ENCODE measurements at places on chromosomes 5 and 9.

GRCh38 chr9:24901319-24901718 lies 355.6 kb upstream of the IZUMO3 start:
- no peak for DNase-seq

GRCh38 chr5:31918739-31919138 lies 255.4 kb downstream of the GOLPH3 start:
- peak; percentile 61 for DNase-seq

DNA sequence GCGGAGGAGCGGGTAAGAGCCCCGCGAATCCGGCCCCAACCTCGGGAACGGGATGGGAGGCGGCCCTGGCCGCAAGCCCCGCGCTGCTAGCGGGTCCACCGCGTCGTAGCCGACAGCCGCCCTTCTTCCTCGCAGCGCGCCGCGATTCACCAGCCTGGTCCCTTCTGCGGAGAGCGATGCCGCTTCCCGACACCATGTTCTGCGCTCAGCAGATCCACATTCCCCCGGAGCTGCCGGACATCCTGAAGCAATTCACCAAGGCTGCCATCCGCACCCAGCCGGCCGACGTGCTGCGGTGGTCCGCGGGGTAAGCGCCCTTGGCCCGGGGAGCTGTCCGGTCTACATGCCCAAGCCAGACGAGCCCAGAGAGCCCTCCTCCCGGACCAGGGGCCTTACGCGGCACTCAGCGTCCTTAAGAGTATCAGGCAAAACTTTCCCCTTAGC lies 335 bp downstream of the ROPN1L start:
- no peak for DNase-seq

GRCh38 chr5:82817897-82818676 lies 259.1 kb downstream of the TMEM167A start:
- no peak for DNase-seq

DNA sequence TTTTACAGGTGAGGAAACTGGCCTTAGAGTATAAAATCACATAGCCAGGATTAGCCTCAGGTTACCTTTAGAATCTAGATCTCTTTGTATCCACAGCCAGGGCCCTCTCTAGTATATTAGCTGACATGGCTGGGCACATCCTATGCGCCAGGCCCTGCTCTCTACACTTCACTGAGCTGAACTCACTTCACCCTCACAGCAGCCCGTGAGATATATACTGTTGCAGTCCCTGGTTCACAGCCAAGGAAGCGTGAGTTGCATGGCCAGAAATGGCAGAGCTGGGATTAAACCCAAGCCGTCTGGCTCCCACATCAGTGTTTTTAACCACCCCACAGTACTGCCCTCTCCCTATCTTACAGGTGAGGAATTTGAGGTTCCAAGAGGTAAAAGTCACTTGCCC lies 58.4 kb downstream of the DAB2IP start:
- peak; percentile 5 for DNase-seq

DNA sequence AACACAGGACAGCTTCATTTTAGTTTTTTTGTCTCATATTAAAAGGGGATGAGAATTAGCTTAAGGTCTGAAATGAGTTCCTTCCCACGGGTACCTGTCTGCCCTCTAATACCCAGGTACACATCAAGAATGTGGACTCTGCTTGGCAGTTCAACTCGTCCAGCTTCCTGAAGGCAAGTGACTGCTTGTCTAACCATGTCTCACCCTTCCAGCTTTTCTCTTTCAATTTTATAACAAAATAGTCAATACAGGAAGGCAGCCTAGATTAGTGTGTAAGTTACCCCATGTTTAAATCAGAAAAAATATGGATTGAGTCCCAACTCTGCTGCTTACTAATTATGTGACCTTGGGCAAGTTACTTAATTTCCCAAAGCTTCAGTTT lies 50.5 kb upstream of the C5orf46 start:
- DNase-seq: no peak

DNA sequence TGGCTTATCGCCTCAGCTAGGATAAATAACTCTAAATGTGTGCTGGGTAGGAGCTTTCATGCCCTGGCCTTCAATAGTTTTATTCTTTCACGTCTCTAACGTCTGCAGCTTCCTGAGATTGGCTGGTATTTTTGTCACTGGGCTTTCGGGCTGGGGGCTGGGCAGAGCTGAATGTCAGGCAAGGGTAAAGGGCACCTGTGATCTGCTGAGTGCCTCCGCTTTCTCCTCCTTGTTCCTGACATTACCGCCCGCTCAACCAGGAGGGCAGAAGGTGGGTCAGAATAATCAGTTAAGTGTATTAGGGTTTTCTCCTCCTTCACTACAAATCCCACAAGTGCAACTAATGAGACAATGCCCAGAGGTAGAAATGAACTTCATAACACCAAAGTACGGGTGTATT lies 216.6 kb downstream of the TSSK1B start:
- no peak for DNase-seq

DNA sequence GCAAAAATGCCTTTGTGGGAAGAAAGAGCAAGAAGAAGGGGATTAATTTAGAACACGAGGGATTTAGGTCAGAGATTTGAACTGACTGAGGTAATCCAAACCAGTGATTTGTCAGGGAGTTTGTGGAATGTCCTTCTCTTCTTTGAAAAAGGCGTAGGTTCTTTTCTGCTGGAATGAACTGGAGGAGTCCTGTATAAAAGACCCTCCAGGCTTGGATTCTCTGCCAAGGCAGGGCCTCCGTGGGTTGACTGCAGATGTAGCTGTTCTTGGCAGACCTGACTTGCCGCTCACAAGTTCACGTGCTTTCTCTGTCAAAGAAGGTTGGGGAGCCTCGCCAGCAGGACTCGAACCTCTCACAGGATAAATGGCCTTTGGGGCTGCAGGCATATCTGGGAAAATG lies 62.8 kb upstream of the STC2 start:
- no peak for DNase-seq

DNA sequence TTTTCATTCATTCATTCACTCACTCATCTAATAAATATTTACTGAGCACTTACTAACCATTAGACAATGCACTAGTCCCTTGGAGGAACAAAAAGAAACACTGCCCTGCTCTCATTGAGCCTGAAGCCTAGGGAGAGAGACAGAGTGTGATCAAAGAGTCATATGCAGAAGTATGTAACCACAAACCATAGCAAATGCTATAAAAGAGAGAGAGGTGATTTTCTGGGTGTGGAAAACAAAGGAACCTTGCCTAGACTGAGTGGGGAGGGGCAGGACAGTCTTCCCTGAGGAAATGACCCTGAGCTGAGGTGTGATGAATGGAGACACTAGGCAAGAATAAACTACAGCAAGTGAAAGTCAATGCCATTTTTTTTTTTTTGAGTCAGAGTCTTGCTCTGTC lies 10.8 kb upstream of the ADRA1B start:
- DNase-seq: peak; percentile 51

DNA sequence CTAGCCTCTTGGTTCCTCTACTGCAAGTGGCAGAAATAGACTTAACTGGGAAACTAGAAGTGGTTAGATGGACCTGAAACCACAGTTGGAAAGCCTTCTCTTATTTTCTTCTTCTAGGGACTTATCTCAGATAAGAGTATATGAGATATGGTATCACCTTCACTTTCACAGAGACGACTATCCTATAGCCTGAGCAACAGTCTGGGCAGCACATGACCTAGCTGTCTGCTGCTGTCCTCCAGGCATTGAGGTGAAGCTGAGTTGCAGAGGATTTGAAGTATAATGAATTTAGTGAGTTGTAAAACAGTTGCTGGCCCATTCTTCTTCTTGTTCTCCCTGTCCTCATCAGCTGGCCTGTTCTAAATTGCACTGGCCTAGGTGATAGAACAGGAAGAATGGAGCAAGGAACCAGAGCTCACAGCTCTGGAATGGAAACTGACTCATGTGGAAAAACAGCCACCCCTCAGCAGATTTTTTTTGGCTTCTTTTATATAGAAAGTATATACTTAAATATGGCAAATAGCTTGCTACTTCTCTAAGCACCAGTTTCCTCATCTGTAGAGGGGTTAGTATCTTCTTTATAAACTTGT lies 27.8 kb downstream of the RECK start:
- DNase-seq: peak; percentile 67

DNA sequence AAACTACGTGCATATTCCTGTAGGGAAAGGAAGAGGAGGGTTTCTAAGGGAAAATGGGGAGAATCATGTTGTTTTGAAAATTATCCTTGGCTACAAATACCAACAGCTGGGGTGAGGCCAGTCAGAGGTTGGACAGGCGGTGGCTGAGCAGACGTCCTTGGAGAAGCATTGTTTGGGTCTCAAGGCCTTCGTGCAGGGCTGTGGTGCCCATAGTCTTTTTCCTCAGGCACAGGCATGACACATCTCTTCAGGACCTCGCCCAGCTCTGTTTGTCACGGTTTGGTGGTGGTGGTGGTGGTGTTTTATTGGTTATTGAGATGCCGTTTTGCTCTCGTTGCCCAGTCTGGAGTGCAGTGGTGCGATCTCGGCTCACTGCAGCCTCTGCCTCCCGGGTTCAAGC lies 27.8 kb upstream of the EGFL7 start:
- DNase-seq: no peak

- no peak for DNase-seq
Observed at GRCh38 chr5:71744009-71744790, 25.1 kb downstream of the CARTPT start.

GRCh38 chr9:32725066-32725860 lies 58.1 kb upstream of the TMEM215 start:
- DNase-seq: peak; percentile 61

- DNase-seq: peak; percentile 10
Observed at GRCh38 chr9:93071464-93071863, 13.0 kb downstream of the SUSD3 start.

GRCh38 chr9:127779136-127779981 lies 893 bp upstream of the SH2D3C start:
- peak; percentile 75 for DNase-seq

DNA sequence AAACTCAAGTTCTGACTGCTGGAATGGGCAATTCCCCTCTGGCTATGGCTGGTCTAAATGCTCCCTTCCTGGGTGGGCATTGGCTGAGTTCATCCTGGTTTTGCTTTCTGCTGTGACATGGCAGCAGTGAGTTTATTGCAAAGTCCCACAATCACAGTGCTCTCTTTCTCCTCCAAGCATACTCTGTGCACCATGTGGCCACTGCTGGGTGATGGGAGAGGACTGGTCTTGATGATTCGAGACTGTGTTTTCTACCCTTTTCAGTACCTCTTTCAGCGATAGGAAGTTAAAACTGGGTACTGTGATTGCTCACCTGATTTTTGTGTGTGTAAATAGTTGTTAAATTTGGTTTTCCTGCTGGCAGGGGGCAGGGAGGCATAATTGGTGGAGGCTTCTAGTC lies 49.7 kb downstream of the FER start:
- no peak for DNase-seq

DNA sequence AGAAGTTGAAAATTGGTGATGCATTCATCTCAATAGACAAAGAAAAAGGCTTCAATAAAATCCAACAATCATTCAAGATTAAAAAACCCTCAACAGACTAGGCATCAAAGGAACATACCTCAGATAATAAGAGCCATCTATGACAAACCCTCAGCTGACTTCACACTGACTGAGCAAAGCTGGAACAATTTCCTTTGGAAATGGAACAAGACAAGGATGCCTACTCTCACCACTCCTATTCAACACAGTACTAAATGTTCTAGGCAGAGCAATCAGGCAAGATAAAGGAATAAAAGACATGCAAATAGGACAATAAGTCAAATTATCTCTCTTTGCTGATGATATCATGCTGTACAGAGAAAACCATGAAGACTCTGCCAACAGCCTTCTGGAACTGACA lies 1188.1 kb downstream of the DTWD2 start:
- no peak for DNase-seq

- no peak for DNase-seq
Observed at GRCh38 chr5:10351199-10351905, 2.1 kb upstream of the MARCHF6 start.

DNA sequence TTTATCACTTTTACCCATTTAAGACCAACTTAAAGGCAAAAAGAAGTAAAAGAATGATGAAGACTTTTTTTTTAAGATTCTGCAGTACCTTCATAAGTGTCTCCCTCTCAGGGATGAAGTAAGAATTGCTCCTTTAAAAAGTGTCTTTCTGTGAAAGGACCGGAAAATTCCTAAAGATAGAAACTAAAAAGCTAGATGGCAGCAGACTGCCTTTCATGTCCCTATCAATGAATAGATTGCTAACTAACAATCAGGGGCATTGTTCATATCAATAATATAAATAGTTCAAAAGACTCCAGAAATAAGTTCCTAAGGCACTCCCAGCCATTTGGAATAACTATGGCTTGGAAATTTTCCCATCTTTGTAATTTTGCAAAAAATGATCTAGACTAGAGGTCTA lies 558.0 kb downstream of the PDE4D start:
- no peak for DNase-seq
